ENCODE measurements at places on chromosomes 6 and 20. TPM values are rescaled to one million over a fixed set of nuclear protein-coding genes. Genes with fewer than 3 reads are reported as not detected.

DNA sequence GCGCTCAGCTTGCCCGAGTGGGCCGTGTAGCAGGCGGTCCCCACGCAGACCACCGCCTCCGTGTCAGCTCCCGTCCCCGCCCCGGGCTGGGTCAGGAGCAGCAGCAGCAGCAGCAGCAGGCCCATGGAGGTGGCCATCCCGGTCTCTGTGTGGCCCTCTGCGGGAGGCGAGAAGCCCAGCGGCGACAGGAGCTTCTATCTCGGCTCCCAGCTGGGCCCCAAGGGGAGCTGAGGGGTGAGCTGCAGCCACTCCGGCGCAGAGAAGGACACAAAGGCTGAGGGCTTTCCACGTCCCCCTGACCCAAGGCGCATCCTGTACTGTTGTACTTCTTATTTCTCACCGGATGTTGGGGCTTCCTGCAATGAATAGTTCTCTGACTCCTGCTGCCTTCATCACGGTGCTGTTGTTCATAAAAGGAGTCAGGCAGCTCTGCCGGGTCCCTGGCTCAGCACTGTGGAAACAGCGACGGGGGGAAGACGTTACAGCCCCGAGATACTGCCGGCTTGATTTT is at the start of gene CD93:
TSS of gene CD93 (minus strand) at position 269 of the 511 bp plus-strand sequence. CDS start at position 137, 132 bp downstream.
- no peak for DNase-seq

DNA sequence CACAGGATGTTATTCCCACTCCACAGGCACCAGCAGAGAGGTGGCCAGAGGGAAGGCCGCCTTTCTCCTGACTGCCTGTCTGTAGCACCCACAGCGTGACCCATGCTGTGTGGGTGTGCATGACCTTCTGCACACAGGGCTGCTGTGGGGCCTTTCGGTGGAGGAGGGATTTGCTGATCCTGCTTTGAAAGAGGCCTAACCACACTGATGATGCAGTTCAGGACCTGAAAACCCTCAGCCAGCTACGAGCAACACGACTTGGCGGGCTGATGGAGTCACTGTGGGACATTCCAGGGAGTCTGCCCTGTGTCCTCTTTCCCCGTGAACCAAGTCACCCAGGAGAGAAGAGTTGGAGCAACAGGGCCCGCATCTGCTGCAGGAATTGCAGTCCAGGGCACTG is 49.1 kb downstream of the SYTL3 start:
- DNase-seq: no peak

- DNase-seq: no peak
Measured at GRCh38 chr20:21767739-21768223, 62.3 kb downstream of the PAX1 start.

DNA sequence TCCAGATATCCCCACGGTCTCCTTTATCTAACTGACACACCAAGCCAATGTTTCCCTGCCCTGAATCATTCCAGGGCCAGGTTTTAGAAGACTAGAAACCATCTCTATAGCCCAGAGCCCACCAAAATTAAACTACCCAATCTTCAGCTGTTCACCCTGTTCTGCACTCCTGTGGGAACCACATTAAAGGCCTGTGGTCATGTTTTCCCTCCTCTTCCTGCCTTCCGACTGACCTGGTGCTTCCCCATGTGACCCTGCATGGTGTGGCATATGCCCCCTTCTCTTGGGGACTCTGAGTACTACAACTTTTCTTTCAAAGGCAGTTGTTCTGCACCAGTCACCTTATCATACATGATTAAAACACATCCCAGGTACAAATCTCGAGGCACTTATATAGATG is 155.0 kb downstream of the TMEM200A start:
- no peak for DNase-seq

DNA sequence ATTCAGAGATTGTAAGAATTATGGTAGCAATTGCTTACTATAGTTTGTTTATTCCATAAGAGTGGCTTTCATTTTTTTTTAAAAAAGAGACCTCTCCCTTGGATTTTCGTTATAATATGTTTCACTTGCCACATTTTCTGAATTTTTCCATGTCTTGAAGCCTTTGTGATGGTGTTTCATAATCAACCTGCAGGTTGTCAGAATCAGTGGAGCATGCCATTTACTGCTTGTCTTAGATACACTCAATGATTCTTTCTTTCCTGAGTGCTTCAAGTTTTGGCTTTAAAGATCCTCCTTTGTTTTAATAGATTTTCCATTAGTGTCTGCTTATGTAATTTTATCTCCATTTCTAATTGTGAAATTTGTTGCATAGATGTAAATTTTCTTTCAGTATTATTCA is 31.2 kb downstream of the KCNQ5 start:
- DNase-seq: no peak

Gene FAXC
- 7.2 TPM for total RNA-seq

Gene MAVS
- total RNA-seq: 22.2 TPM
